Vagina (tissue), 2 donors: ENCODE measurements at places on chromosomes 4 and X.

- DNase-seq: no peak
These were observed 65.8 kb downstream of the RGS12 start for GRCh38 chr4:3358656-3359055.

GRCh38 chr4:143383005-143383574 is 46.4 kb downstream of the GAB1 start:
- no peak for DNase-seq

GRCh38 chr4:173270312-173271027 is 63.7 kb downstream of the HMGB2 start:
- no peak for DNase-seq

- no peak for DNase-seq
These were observed 45.6 kb downstream of the ARFIP1 start for GRCh38 chr4:152825336-152825735.

DNA sequence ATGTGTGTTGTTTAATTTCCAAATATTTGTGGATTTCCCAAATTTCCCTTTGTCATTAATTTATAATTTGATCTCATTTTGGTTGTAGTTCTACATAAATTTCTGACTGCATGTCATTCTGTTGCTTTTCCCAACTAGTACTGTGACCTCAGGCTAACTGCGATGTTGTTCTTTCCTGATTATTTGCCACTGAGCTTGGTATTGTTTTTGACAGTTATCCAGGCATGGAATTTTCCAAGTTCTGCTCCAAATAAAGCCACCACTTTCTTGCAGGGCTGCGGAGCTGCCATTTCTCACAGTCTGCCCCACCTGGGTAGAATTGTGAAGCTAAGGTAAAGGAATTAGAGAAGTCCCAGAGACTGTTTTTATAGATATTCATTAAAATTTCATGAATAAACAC is 328.8 kb downstream of the ZNF674 start:
- no peak for DNase-seq

DNA sequence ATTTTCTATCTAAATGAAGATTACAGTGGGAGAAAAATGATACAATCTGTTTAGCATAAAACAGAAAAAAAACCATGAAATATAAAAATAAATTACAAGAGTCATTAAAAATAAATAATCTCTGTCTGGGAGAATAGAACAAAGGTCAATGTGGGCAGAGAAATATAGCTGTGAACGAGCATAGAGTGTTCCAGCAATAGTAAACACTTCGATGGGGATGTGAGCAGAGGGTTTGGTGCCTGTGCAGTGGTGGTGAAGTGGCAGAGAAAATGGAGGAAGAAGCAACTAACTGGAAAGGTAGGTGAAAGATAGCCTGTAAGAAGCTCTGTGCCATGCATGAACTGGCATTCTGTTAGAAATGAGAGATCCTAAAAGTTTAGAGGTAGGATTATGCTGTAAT is 64.9 kb downstream of the ANKRD50 start:
- no peak for DNase-seq

DNA sequence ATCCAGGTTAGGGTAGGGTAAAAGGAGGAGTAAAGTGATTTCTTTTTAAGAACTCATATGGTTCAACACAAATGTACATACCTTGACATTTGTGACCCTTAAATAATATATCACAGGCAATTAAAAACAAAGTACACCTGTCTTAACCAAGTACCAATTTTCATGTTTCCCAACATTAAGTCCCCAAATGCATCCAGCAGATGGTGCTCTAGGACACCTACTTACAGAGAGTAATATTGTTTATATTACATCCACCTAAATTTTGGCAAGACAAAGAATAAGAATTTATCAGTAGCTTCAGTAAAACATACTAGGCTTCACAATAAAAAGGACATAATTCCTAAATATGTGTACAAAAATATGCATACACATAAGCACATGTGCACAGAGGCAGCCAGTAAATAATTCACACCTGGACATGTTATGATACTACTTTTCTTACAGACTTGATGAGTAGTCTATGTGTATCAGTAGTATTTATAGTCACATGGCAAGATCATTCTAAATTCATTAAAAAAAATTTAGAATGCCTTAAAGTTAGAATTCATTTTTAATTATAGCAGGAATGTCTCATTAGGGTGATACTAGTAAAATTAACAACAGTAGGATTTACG is 219.7 kb downstream of the DCLK2 start:
- no peak for DNase-seq
